ENCODE measurements at places on chromosomes 6 and 20.

DNA sequence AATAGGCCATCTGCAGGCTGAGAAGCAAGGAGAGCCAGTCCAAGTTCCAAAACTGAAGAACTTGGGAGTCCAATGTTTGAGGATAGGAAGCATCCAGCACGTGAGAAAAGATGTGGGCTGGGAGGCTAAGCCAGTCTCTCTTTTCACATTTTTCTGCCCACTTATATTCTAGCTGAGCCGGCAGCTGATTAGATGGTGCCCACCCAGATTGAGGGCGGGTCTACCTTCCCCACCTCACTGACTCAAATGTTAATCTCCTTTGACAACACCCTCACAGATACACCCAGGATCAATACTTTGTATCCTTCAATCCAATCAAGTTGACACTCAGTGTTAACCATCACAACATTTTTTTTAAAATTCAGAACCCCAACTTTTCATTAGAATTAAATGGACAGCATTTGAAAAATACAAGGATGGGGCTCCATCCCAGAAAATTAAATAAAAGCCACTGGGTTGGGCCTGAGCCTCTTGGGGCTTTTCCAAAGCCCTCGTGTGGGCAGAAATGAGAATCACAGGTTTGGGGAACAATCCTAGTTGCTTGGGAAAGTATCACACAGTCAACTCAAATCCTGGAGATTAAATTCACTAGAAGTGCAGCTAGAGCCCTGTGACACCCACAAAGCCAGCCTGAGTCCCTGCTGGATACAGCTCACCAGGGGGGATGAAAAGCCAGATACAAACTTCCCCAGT, 2.2 kb downstream of the CLDN20 start:
- no peak for DNase-seq

DNA sequence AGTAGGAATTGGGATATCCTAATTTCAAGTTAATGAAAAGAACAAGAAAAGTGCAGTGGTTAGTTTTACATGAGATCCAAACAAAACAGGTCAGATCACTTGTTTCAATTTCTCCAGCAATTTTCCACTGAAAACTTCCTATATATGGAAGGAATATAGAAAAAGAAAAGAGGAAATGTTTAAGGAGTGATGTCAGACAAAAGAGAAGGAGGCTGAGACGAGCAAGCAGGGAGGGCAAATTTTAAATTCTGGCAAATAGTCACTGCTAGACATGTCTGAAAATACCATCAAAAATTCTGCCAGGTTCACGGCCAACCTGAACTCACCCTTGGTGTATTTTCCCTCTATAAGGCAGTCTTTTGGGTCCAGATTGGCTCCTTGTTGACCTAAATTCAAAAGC, 9.5 kb upstream of the NUP153 start:
- DNase-seq, result no peak

GRCh38 chr6:144159742-144160141, 9.4 kb downstream of the STX11 start:
- no peak for DNase-seq

- DNase-seq, result peak; percentile 25
Measured at GRCh38 chr6:71533939-71534379, 245.3 kb downstream of the OGFRL1 start.

DNA sequence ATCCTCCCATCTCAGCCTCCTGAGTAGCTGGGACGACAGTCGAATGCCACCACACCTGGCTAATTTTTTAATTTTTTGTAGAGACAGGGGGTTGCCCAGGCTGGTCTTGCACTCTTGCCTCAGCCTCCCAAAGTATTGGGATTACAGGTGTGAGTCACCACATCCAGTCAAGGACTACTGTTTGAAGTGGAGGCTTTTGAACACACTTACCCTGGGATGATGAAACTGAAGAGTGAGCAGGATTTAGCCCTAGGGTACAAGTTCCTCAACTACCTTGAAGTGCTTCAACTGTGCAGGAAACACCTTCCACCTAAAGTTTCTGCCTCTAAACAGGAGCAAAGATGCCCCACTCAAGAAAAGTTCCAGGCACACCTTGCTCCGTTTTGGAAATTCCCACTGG, 15.7 kb upstream of the PARD6B start:
- no peak for DNase-seq
